ENCODE measurements at places on chromosomes 4 and X.

GRCh38 chrX:70446380-70447350 lies 2.0 kb downstream of the DLG3 start:
- DNase-seq = no peak

DNA sequence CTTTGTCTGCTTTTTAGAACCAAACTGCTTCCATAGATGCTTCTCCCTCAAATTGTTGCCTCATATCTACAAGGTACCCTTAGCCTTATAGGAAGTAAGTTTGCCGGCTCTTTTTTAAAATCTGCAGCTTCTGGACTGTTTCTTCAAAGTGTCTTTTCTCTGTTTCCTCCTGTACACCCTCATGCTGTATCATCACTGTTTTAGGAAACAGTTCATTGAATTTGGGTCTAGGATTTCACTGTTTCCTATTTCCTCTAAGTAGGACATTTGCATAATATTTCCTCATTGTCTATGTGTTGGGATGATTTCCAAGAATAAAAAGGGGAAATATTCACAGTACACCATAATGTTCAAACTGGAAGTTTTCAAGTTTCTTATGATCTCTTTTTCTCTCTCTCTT lies 43.0 kb downstream of the BANK1 start:
- DNase-seq = no peak

DNA sequence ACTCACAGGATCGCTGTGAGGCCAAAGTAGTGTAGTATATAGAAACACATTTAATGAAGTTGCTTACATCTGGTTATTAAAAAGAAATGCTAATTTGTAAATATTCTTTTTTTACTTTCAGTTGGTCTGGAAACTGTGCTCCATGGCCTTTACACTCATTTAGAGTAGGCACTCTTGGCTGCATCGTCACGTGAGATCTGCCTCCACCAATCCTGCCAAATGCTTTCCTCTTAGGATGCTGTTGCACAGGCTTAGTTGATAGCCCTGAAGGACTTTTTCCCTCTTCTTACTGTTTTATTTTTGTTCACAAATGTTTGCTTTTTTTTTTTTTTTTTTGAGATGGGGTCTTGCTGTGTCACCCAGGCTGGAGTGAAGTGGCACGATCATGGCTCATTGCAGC lies 6.3 kb downstream of the CPE start:
- DNase-seq = no peak

DNA sequence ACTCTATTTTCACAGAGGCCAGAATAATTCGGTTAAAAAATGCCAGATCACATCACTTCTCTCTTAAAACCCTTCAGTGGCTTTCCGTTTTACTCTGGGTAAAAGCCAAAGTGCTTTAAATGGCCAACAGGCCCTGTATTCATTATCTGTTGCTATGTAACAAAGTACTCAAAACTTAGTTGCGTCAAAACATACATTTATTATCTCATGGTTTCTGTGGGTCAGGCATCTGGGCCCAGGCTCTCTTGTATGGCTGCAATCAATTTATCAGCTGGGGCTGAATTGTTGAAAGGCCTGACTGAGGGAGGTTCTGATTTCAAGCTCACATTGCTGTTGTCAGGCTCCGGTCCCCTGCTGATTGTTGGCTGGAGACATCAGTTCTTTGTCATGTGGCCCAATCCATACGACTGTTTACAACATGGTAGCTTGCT lies 72.7 kb upstream of the H2AZ1 start:
- no peak for DNase-seq

- no peak for DNase-seq
These were observed 21.8 kb downstream of the NOP14 start for GRCh38 chr4:2941138-2942036.

DNA sequence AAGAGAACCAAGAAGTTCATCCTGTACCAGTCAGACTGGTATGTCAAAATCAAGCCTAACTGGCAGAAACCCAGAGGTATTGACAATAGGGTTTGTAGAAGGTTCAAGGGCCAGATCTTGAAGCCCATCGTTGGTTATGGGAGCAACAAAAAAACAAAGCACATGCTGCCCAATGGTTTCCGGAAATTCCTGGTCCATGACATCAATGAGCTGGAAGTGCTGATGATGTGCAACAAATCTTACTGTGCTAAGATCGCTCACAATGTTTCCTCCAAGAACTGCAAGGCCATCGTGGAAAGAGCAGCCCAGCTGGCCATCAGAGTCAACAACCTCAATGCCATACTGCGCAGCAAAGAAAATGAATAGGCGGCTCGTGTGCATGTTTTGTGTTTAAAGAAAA lies 172.7 kb upstream of the MED14 start:
- no peak for DNase-seq

GRCh38 chr4:170805352-170805751 lies 715.6 kb upstream of the AADAT start:
- DNase-seq = no peak

DNA sequence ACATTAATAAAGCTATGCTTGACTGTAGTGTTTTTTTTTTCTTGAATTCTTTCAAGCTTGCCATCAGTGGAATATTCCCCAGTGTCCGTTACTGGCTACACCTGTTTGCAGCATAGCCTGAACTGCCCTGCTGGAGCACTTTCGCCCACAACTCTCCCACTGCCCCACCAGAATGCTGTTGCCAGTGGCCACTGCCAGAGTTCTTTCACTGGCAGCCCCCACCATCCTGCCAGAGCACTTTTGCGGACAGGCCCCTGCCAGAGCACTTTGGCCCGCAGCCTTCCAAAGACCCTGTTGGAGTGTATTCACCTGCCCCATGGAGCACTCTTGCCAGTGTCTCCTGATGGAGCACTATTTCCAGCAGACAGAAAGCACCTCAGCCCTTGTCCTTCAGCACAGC lies 452.3 kb upstream of the GRID2 start:
- no peak for DNase-seq

Measured in CD4-positive, CD25-positive, alpha-beta regulatory T cell (primary cell).